ENCODE measurements at places on chromosomes 7 and 10.

- no peak for DNase-seq
Measured at GRCh38 chr10:29067161-29067560, 221.7 kb upstream of the LYZL1 start.

GRCh38 chr10:52257692-52258075 lies 56.4 kb upstream of the DKK1 start:
- no peak for DNase-seq

- no peak for DNase-seq
Measured at GRCh38 chr10:932589-932988, 1.1 kb upstream of the LARP4B start.

- no peak for DNase-seq
Measured at GRCh38 chr10:48901319-48901718, 38.3 kb downstream of the LRRC18 start.

DNA sequence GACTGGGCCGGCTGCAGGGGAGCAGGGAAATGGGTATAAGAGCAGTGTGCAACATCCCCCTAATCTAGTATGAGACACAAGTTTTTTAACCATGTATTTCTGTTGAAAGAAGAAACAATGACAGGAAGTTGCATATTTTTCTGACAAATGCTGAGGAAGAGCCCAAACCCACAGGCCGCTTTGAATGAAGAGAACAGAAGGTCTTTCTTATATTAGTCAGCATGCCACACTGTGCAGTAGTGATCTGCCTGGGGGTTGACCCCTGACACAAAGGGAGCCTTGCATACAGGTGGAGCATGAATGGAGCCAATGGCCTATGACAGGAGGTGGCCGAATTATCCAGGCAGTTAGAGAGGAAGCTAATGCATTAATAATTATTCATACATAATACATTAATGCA lies 518.3 kb downstream of the PLXDC2 start:
- no peak for DNase-seq

- DNase-seq, result no peak
Measured at GRCh38 chr10:79588800-79589199, 21.9 kb upstream of the SFTPA1 start.

GRCh38 chr10:12869427-12869826 lies 132.1 kb downstream of the CCDC3 start:
- DNase-seq, result no peak

DNA sequence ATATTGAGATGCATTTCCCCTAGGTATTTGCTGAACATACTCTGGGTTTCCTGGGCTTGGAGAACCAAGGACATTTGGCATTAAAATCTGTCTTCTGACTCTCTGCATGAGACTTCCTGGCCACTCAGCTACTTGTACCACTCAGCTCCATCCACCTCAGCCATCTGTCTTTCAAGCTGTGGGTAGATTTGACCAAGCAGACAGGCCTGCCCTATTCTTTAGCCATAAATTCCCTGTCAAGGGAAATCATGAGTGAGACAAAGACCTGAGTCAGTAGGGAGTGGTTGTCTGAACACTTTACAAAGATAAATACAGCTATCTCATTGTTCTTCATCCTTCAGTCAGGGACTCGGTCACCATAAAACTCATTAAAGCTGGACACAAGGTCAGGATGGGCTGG lies 399.1 kb downstream of the GPAM start:
- no peak for DNase-seq
